ENCODE measurements at places on chromosomes 13 and 19.

DNA sequence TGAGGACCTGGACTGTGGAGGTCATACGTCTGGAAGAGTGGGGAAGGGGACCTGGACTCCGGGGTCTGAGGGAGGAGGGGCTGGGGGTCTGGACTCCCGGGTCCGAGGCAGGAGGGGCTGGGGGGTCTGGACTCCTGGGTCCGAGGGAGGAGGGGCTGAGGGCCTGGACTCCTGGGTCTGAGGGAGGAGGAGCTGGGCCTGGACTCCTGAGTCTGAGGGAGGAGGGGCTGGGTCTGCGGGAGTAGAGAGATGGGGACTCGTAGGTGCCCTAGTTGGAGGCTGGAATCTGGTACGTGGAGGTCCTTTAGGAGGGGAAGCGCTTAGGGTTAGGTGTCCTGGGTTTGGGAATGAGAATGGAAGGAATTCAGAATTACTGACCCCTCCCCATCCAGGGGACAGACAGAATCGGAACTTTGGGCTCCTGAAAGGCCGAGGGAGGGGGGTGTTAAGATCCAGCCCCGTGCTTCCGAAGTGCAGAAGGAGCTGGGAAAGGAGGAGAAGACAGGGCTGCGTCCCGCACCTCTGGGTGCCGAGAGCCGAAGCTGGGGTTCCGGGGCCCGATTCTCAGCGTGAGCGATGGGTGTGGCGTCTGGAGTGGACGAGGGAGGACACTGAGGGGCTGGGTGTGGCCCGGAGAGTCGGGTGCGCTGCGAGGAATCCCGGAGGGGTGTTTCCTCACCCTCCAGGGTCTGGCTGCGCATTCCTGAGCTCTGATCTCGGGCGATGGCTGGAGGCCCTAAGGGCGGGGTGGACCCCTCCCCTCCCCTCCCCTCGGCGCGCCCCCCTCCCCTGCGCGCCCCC, 608 bp downstream of the MYADM start:
- no peaks in the 10 kb centered on the region for H3K36me3 ChIP-seq
- H3K27me3 ChIP-seq: no peaks in the 10 kb centered on the region
- H3K27ac ChIP-seq: peak overlapping the region; percentile 96
- DNase-seq: peak; percentile 62

- DNase-seq: peak; percentile 71
- H3K4me1 ChIP-seq: no peaks in the 10 kb centered on the region
- no peak within 1 kb of the TSS for H3K4me3 ChIP-seq
- no peak within 1 kb of the TSS for H3K27ac ChIP-seq
Measured at GRCh38 chr19:57830071-57830602, at the start of gene ZNF587B. ZNF587B (plus strand) TSS chr19:57830299; CDS start chr19:57830529, 230 bp downstream.

GRCh38 chr19:8146877-8147581, 2.4 kb downstream of the FBN3 start:
- H3K4me3 ChIP-seq: no peak overlapping the region
- no peak overlapping the region for H3K27ac ChIP-seq
- H3K36me3 ChIP-seq: no peaks in the 10 kb centered on the region
- no peaks in the 10 kb centered on the region for H3K4me1 ChIP-seq

DNA sequence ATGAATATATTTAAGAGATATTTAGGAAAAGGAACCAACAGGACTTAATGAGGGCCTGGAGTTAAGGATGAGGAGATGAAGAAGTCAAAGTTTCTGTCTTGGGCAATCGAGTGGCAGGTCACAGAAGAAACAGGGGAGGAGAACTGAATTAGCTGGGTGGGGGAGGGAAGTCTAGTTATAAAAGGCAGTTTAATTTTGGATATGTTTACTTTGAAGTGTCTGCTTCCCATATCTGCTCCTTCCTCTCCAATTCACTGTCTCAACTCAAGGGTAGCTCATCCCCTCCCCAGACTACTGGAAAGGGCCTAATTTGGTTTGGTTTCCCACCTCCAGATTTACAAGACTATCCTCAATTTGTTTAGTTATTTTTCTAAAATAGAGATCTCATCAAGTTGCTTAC, 195.9 kb downstream of the VWA8 start:
- H3K4me3 ChIP-seq: no peak overlapping the region
- no peaks in the 10 kb centered on the region for H3K27me3 ChIP-seq
- H3K36me3 ChIP-seq: no peaks in the 10 kb centered on the region
- no peak overlapping the region for H3K27ac ChIP-seq
- H3K4me1 ChIP-seq: peaks cover 7% of the 10 kb centered on the region
- no peak for DNase-seq

DNA sequence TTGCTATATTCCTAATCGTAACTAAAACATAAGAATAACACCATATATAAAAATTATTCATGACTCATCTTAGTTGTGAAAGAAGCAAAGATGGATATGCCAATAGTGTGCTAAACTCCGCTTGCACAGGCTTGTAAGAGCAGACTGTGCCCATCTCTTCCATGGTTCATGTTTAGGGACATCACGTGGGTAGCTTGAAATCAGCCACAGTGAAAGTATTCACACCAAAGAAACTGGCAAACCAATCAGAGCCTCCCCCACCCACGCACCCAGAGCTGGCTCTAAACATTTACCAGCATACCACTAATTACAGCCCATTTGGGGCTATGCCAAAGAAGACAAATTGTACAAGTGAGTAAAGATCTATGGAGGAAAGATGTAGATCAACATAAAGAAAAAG, 147.5 kb downstream of the DIAPH3 start:
- no peak overlapping the region for H3K4me3 ChIP-seq
- H3K27ac ChIP-seq: no peak overlapping the region
- peaks cover 88% of the 10 kb centered on the region for H3K4me1 ChIP-seq
- H3K27me3 ChIP-seq: no peaks in the 10 kb centered on the region
- peaks cover 8% of the 10 kb centered on the region for H3K36me3 ChIP-seq
- DNase-seq: peak; percentile 44

GRCh38 chr13:67632590-67632989, 402.5 kb upstream of the PCDH9 start:
- H3K36me3 ChIP-seq: no peaks in the 10 kb centered on the region
- DNase-seq: peak; percentile 92
- H3K4me3 ChIP-seq: no peak overlapping the region
- peaks cover 28% of the 10 kb centered on the region for H3K4me1 ChIP-seq
- H3K27ac ChIP-seq: peak overlapping the region; percentile 13
- no peaks in the 10 kb centered on the region for H3K27me3 ChIP-seq

DNA sequence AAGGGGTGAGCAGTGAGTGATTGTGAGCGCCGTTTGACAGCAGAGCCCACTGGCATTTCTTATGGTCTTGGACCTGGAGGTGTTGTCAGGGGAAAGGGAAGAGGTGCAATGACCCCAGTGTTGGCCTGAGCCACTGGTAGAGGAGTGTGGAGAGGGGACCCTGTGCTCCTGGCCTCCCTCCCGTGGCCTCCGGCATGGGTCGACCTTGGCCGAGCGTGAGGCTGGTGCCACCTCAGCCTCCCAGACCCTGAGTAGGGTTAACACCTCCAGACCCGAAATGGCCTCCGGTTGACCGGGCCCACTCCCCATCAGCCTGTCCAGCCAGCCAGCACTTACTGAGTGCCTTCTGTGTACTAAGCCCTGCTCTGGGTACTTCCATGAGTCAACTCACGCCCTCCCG, 6.5 kb downstream of the TRAPPC5 start:
- H3K4me3 ChIP-seq: no peak overlapping the region
- no peak overlapping the region for H3K27ac ChIP-seq
- no peaks in the 10 kb centered on the region for H3K4me1 ChIP-seq
- peaks cover 16% of the 10 kb centered on the region for H3K27me3 ChIP-seq
- peaks cover 7% of the 10 kb centered on the region for H3K36me3 ChIP-seq

DNA sequence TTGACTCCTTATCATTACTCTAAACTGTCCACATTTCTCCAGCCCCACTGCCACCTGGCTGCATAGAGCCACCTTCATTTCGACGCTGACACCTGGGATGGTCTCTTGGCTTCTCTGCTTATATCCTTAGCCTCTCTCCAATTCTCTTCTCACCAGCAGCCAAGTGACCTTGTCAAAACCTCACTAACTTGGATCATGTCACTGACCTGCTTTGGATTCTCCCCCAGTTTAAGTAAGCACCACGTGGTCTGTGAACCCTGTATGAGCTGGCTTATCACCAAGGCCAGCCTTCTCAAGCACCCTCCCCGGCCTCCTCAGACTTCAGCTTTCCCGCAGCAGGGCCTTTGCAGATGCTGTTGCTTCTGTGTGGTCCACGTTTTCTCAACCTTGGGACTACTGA, 12.3 kb upstream of the GGACT start:
- DNase-seq: no peak
- no peak overlapping the region for H3K4me3 ChIP-seq
- H3K4me1 ChIP-seq: no peaks in the 10 kb centered on the region
- no peaks in the 10 kb centered on the region for H3K36me3 ChIP-seq
- H3K27ac ChIP-seq: no peak overlapping the region

DNA sequence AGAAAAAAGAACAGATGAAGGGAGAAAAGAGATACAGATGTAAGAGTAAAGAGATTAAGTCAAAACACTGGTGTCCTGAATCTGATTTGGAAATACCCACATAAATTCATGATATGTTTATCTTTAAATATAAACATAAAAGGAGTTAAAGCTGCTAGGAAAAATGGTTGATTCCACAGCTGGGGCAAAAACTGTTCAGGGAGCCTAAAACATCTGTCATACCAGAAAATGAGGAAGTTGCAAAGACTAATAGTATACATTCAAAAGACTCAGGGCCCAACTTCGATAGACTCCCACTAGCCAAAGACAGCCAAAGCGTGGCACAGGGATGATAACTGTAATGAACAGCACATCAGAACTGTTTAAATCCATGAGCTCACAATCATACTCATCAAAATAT, 62.0 kb downstream of the ABCC4 start:
- no peak overlapping the region for H3K4me3 ChIP-seq
- H3K36me3 ChIP-seq: peaks cover 3% of the 10 kb centered on the region
- peaks cover 3% of the 10 kb centered on the region for H3K4me1 ChIP-seq
- no peak overlapping the region for H3K27ac ChIP-seq
- H3K27me3 ChIP-seq: no peaks in the 10 kb centered on the region

DNA sequence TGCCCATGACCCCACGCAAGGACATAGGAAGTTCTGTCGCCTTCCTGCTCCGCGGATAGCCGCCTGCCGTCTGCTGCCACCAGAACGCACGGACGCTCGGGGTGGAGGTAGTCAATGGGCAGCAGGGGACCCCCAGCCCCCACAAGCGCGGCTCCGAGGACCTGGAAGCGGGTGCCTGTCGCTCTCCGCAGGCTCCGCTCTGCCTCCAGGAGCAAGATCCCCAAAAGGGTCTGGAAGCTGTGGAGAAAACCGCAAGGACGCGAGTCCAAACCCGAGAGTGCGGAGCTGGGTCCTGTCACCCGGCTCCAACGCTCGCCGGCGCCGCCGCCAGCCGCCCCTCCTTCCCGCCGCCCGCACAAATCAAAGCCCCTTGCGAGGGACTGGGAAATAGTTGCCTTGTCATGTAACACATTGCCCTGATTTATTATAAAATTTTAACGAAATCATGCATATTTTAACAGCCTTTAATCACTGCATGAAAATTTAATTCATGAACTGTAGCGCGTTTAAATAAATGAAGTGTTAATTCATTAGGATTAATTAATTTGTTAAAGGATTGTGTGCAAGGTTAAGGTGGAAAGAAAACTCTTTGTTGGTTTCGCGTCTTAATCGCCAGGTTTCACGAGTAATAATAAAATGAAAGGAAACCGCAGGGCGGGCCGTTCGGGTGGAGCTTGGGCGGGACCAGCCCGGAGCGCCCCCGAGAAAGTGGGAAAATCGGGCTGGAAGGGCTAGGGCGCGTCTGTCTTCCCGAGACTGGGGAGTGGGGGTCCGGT, 5.5 kb upstream of the POU4F1 start:
- peaks cover 33% of the 10 kb centered on the region for H3K4me1 ChIP-seq
- peaks cover 55% of the 10 kb centered on the region for H3K27me3 ChIP-seq
- H3K4me3 ChIP-seq: peak overlapping the region; percentile 53
- peak overlapping the region; percentile 60 for H3K27ac ChIP-seq

- no peaks in the 10 kb centered on the region for H3K4me1 ChIP-seq
- no peaks in the 10 kb centered on the region for H3K27me3 ChIP-seq
- H3K36me3 ChIP-seq: no peaks in the 10 kb centered on the region
- DNase-seq: no peak
- no peak overlapping the region for H3K4me3 ChIP-seq
Measured at GRCh38 chr13:48969685-48970084, 6.0 kb upstream of the FNDC3A start.

DNA sequence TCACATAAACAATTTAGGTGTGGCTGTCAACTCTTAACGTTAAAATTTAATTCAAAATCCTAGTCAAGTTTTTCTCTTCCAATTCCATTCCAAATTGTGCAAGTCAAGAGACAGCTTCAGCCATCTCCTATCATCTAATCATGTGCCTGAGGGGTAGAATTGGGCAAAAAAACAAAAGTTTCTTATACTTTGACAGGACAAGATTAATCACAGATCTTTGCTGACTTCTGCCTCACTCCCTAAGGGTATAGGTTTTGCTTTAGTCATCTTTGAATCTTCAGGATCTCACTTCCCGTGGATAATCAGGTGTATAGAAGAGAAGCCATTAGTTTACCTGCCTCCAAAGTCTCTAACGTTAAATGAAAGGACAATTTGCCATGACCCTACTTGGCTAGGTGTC, 24.6 kb downstream of the RNF17 start:
- H3K4me3 ChIP-seq: no peak overlapping the region
- peaks cover 20% of the 10 kb centered on the region for H3K27me3 ChIP-seq
- H3K4me1 ChIP-seq: no peaks in the 10 kb centered on the region
- DNase-seq: no peak

DNA sequence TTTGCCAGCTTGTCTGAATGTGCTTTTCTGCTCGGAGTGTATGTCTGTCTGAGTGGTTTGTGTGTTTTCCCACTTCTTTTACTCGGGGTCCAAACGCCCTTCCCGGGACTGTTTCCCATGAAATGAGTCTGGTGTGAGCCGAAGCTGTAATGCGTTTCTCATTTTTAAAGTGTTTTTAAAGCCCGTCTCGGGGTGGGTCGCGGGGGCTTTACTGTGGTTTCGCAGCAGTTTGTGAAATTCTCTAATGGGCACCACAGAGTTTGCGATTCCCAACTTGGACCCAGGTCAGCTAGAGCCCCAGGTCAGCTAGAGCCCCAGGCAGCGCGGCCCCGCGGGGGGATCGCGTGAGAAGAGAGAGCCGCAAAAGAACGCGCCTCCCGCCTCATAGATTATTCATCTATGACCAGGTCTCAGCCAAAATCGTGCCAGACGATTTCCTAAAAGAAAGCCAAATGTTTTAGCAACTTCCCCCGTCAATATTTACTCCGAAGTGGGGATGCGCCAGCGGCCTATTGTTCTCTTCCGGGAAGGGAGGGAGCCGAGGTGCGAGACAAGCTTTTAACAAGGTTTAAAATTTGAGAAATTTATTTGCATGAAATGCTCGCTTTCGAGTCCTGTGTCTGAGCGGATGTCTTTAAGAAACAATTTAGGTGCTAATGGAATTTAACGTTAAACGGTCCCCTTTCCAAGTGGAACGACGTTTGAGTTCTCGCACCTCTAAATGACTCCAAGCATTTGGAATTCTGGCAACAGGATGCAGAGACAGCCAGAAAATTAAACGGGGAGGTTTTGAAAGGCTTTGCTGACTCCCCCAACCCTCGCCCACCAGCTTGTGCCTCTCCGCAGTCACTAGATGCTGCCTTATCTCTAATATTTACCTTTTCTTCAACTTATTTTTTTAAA, 2.2 kb downstream of the ZIC2 start:
- peaks cover 56% of the 10 kb centered on the region for H3K36me3 ChIP-seq
- H3K27me3 ChIP-seq: no peaks in the 10 kb centered on the region
- DNase-seq: peak; percentile 57
- peak overlapping the region; percentile 96 for H3K27ac ChIP-seq
- peaks cover 15% of the 10 kb centered on the region for H3K4me1 ChIP-seq

Measured in A673 (cell line).